NCI-H2107 (cell line): ENCODE measurements at places on chromosomes 1 and 21.
A peak's percentile ranks its signal among the peaks of the same experiment; 100 is the strongest.

DNA sequence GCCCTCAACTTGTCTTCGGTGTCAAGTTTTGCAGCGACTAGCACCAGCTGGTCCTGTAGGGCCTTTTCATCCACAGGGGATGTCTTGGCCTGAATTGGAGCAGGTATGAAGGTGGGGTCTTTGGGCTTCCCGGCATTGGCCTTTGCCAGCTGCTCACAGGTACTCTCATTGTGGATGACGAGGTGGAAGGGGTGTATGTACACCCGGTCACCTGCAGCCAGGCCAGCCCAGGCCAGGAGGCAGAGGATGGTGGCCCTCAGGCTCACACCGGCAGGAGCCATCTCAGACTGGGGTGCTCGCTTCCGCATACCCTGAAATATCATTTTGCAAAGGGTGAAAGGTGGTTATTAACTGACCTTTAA is 3.4 kb downstream of the AGT start:
- no peak for DNase-seq

- no peak for DNase-seq
Observed at GRCh38 chr1:230226007-230226800, 159.2 kb downstream of the GALNT2 start.

DNA sequence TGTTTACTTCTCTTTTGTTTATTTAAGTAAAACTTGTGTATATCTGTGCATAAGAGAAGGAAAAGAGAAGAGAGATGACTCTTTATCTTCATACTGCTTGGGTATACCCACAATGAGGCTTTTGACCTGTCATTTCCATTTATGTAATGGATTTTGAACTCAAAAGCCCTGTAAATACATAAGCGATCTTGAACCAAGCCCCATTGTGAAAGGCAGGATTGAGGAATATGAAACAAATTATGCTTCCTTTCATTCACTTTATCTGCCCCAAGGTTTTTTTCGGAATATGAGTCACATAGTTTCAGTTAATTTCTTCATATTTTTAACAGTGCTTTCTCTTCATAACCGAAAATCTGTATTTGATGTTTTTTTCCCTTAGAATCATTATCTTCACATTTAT is 21.4 kb downstream of the CNST start:
- DNase-seq, result no peak

- DNase-seq, result no peak
Observed at GRCh38 chr1:218211241-218211640, 73.9 kb upstream of the RRP15 start.

- no peak for DNase-seq
Observed at GRCh38 chr1:9129266-9130041, 552 bp upstream of the GPR157 start.

DNA sequence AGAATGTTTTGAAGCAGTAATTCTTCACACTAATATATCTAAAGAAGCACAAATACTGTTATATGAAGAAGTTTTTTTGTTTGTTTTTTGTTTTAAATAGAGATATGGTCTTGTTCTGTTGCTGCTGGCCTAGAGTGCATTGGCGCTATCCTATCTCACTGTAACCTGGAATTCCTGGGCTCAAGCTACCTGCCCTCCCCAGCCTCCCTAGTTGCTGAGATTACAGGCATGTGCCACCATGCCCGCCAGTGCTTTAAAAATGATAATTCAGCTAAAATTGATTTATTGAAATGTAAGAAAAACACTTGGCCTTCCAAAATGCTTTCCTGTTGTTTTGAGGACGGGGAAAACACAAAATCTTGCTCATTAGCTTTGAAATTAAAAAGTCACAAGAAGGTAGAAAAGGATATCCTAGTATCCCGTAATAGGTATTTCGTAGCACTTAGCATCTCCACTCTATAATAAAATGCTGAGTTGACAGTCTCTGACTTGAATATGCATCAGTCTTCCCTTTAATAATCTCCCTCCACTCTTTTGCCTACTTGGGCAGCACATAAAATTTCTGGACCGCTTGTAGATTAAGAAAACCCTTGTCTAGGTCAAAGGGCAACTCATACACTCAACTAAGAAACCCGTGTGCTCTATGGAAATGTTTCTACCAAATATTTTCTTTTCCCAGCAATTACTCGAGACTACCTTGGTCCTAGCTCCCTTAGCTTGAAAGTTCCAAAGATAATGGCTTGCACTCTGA is 1.3 kb downstream of the SCYL3 start:
- DNase-seq, result no peak

- no peak for DNase-seq
Observed at GRCh38 chr21:32248571-32249461, 30.0 kb downstream of the MIS18A start.

- DNase-seq, result no peak
Observed at GRCh38 chr1:56788102-56788501, 31.1 kb downstream of the FYB2 start.

- no peak for DNase-seq
Observed at GRCh38 chr1:165842671-165843129, 15.3 kb downstream of the UCK2 start.

DNA sequence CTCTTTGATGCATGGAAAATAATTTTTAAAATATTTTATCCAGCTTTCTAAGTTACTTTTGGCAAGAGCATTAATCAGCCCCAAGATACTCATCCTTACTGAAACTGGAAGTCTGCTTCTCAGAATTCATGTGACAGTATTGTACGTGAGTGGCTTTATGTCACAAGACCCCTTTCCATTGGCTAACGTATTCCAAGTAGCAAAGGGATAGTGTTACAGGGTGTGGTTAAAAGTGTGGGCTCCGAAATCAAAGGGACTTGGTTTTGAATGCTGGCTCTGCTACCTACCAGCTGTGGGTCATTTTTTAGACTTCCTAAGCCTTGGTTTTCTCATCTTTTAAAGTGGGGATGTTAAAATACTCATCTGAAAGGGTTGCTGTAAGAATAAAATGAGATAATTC is 91.7 kb downstream of the RHOU start:
- peak; percentile 22 for DNase-seq

GRCh38 chr1:150156868-150157603 is 7.3 kb downstream of the PLEKHO1 start:
- no peak for DNase-seq

DNA sequence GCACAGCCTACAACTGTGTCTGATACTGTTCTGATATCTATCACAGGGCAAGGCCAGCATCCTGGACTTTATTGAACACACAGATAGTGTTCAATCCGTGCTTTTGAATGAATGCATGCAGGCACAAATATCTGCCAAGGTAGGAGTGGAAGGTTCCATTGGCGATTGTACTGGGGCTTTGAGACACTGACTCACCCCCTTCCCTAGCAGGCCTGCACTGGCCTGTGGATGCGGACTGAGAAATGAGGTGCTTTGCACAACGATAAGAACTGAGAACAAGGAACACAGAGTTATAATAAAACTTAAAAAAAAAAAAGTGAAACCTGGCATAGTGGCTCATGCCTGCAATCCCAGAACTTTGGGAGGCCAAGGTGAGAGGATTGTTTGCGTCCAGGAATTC is 62.4 kb upstream of the NGF start:
- DNase-seq, result no peak

GRCh38 chr1:228500143-228500734 is 13.1 kb downstream of the RNF187 start:
- no peak for DNase-seq

GRCh38 chr1:8040586-8040985 is 14.5 kb upstream of the ERRFI1 start:
- DNase-seq, result no peak

DNA sequence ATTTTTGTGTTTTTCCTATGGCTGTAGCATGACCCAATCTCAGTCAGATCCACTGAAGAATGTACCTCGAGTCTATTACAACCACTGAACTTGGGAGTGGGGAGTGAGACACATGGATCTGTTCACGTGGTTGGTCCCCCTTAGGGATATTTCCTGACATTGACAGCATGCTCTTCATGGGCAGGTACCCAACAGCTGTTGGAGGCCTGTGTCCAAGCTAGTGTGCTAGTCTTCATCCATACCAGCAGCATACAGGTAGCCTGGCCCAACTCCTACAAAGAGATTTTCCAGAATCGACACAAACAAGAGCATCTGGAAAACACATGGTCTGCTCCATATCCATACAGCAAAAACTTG is 34.2 kb upstream of the HSD3B1 start:
- no peak for DNase-seq

- DNase-seq, result no peak
Observed at GRCh38 chr1:38190983-38191382, 144.4 kb upstream of the POU3F1 start.

GRCh38 chr21:19510057-19510456 is 1106.5 kb upstream of the TMPRSS15 start:
- DNase-seq, result no peak

GRCh38 chr1:18883636-18884418 is 18.5 kb downstream of the ALDH4A1 start:
- DNase-seq, result peak; percentile 19

GRCh38 chr1:107250169-107250568 is 109.3 kb downstream of the NTNG1 start:
- DNase-seq, result peak; percentile 1

DNA sequence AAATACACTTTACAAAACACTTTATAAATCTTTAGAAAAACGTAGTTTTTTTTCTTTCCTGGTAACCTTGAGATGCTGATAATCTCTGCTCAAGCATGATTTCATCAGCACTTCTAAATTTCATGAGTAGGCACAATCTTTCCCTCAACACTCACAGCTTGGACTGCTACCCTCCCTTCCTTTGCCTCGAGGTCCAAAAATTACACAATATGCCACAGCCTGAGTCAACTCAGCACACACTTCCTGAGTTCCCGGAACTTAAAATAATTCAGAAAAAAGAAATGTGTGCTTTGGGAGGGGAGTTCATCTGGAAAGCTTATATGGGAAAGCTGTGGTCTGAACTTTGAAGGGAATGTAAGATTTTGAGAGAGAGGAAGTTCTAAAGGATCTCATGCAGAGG is 5.9 kb downstream of the CLCA2 start:
- DNase-seq, result no peak

DNA sequence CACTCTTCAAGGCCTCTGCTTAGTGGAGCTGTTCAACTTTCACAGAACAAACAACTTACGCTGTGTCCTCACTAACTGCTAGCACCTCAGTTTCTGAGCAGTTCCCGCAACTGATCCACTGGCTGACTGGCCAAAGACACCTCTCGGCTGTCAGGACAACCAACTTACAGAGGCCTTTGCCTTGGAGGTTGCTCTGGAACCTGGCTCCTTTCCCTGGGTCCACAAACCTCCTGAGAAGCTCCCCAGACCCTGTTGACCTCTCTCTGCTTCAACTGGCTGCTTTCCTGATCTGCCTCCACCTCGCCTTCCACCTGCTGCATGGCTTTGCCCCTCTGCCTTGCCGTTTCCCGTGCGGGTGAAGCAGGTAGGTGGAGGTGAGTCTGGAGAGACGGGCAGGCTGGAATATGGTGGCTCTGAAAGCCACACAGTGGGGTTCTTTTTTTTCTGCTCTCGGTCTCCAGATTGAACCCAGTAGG is 13.0 kb downstream of the BTBD19 start:
- no peak for DNase-seq

DNA sequence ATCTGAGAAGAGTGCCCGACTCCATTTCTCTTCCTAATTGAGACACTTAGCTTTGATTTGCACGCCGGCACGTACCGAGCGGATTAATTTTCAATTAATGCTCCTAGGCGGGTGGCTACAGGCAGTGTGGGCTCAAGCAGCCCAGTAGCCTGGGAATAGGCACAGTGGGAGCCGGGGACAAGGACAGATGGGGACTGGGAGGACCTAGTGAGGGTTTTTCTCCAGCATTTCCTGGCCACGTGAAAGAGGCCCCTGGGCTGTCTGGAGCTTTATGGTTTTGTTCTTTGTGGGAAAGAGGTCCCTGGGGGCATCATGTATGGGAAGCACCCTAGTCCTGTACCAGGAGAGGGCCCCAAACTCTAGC is 78.6 kb upstream of the CSF3R start:
- DNase-seq, result no peak

DNA sequence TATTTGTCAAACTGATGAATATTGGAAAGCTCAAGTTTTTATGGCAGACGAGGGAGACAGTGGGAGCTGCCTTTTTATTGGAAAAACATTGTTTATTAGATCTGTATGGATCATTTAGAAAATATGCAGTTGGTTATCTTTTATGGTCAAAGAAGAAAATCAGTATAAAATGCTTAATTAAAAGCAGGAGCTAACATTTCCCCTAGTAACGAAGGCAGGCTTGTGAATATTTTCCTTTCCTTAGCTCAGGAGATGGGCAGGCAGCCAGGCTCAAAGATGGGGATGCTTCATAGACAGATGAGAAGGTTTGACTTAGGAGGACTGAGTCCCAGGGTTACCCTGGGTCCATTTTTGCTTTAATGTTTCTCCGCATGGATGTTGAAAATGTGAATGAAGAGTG is 26.0 kb downstream of the ROR1 start:
- DNase-seq, result no peak

DNA sequence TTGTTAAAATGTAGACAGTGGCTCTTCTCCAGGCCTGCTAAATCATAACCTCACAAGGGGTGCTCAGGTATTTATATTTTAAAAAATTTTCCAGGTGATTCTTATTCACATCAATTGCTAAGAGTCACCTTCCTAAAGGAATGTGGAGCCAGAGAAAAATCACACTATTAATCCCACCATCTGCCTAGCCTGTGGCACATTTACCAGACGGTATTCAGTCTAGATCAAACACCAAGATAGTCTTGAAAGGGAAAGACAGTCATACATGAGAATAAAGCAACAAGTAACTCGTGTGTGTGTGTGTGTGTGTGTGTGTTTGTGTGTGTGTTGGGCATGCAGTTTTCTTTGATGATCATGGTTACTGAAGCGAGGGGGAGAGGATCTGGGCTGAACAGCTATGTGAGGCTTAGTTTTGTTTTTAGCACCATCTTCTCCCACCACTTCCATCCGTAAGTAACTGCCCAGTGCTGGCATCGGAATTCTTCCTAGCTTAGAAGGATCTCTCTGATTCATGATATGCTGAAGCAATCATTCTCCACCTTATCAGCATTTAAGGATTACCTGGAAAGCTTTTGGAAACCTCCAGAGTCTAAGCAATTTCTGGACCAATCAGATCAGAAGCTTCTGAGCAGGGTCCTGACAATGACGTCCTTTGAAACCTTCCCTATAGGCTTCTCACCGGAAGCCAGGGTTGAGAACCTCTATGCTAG is 2.4 kb upstream of the DPT start:
- DNase-seq, result no peak

- no peak for DNase-seq
Observed at GRCh38 chr1:164801246-164801731, 242.3 kb downstream of the PBX1 start.

DNA sequence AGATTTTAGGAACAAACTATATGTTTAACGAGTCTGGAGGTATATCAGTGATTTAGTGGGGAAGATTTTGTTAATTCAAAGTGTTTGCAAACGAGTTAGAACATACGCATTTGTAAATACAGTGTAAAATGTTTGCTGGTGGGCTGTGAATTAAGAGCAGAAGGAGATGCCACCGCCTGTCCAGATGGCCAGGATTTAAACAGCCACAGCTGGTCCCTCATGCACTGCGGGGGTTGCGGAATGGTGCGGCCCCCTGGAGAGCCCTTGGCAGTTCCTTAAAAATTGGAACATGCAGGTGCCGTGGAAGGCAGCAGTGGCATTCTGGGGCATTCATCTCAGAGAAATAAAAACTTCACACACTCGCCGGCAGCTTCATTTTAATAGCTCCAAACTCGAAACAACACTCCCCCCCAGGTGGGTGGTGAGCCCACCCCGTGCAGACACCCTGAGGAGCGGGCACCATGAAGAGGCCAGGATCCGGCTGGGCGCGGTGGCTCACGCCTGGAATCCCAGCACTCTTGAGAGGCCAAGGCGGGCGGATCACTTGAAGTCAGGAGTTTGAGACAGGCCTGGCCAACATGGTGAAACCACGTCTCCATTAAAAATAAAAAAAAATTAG is 3.5 kb upstream of the C1orf159 start:
- DNase-seq, result no peak

GRCh38 chr1:185741551-185741950 is 7.4 kb downstream of the HMCN1 start:
- no peak for DNase-seq

GRCh38 chr1:37294529-37294928 is 179.9 kb upstream of the ZC3H12A start:
- DNase-seq, result no peak
